ENCODE measurements at places on chromosomes 3 and 15. TPM values are rescaled to one million over a fixed set of nuclear protein-coding genes. Genes with fewer than 3 reads are reported as not detected.
A peak's percentile ranks its signal among the peaks of the same experiment; 100 is the strongest.

- DNase-seq, result no peak
- H3K4me3 ChIP-seq, result no peak overlapping the region
- no peaks in the 10 kb centered on the region for H3K27me3 ChIP-seq
Measured at GRCh38 chr3:45991341-45991740, 4.3 kb downstream of the FYCO1 start.

DNA sequence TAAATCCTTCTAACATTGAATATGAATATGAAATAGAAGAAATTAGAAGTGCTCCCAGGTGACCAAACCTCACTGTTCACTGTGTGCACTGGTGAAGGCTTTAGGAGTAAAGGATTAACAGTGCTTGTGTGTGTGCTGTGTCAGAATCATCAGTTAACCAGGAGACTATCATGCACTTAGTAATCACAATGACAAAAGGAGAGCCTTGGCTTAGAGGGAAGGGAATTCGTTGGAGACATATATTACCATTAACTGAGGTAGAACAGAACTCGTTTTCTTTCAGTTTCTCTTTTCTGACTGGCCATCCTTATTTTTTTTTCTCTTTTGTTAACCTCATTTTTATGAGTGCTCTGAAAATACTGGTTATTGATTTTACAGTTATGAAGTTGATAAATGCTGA is 213.3 kb upstream of the GBE1 start:
- no peaks in the 10 kb centered on the region for H3K36me3 ChIP-seq
- no peaks in the 10 kb centered on the region for H3K4me1 ChIP-seq
- no peak overlapping the region for H3K4me3 ChIP-seq
- DNase-seq, result no peak
- no peaks in the 10 kb centered on the region for H3K27me3 ChIP-seq

- DNase-seq, result no peak
- H3K4me1 ChIP-seq, result no peaks in the 10 kb centered on the region
- no peak overlapping the region for H3K4me3 ChIP-seq
- H3K27me3 ChIP-seq, result no peaks in the 10 kb centered on the region
Measured at GRCh38 chr3:98573181-98573728, 20.2 kb downstream of the CPOX start.

- no peaks in the 10 kb centered on the region for H3K27me3 ChIP-seq
- no peak for DNase-seq
- no peak overlapping the region for H3K4me3 ChIP-seq
- H3K4me1 ChIP-seq, result no peaks in the 10 kb centered on the region
- no peak overlapping the region for H3K27ac ChIP-seq
Measured at GRCh38 chr15:80577552-80578205, 117.4 kb upstream of the ABHD17C start.

- DNase-seq, result no peak
- no peak overlapping the region for H3K4me3 ChIP-seq
- no peaks in the 10 kb centered on the region for H3K36me3 ChIP-seq
- no peaks in the 10 kb centered on the region for H3K4me1 ChIP-seq
- no peak overlapping the region for H3K27ac ChIP-seq
Measured at GRCh38 chr3:176505878-176506621, 691.2 kb downstream of the TBL1XR1 start.

The NTRK3 gene
- total RNA-seq, result 4.5 TPM

DNA sequence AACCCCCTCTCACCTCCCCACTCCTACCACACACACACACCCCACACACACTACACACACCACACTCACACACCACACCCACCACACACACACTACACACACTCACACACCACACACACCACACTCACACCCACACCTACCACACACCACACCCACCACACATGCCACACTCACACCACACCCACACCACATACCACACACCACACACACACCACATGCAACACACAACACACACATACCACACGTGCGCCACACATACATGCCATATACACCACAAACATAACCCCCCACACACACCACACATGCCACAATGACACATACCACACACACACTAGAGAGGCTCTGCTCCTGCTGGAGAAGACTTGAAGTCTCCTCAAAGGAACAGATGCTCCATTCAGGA is 5.9 kb upstream of the ITPKA start:
- no peak overlapping the region for H3K4me3 ChIP-seq
- no peak overlapping the region for H3K27ac ChIP-seq
- no peaks in the 10 kb centered on the region for H3K4me1 ChIP-seq
- H3K27me3 ChIP-seq, result no peaks in the 10 kb centered on the region

The IGF2BP2 gene
- total RNA-seq, result 11.0 TPM

GRCh38 chr3:155462672-155463071 is 169.2 kb upstream of the STRIT1 start:
- no peaks in the 10 kb centered on the region for H3K36me3 ChIP-seq
- H3K4me1 ChIP-seq, result no peaks in the 10 kb centered on the region
- H3K4me3 ChIP-seq, result no peak overlapping the region
- H3K27ac ChIP-seq, result no peak overlapping the region
- DNase-seq, result no peak
- no peaks in the 10 kb centered on the region for H3K27me3 ChIP-seq

The FAM3D gene
- total RNA-seq, result not detected

DNA sequence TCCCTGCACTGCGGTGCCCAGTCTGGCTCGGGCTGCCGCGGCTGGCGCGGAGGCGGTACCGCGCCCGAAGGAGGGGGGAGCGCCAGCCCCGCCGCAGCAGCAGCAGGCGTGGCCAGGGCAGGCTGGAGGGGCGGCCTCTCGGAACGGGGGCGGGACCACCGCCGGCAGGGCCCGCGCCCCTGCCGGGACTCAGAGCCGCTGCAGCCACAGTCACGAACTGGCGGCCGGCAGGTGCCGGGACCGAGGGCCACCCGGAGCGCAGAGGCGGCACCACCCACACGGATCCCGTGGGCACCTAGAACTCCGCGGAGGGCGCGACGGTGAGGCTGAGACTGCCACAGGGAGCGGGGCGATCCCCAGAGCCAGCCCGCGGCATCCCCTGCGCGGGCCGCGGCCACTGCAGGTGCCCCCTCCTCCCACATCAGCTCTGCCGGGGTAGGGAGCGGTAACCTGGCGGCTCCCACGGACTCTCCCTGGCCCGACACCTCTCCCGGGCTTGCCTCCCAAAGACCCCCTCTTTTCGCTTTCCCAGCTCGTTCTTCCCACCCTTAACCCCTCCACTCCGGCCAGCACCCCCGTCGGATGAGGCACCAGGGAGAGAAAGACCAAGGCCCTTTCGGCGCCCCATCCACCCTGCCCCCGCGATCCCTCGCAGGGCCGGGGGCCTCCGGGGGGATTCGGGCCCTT is at the start of gene VWA5B2:
VWA5B2 (plus strand) TSS at position 192 of the 687 bp plus-strand sequence. CDS start 944 bp downstream, outside the sequence.
- peaks cover 22% of the 10 kb centered on the region for H3K27me3 ChIP-seq
- no peak for DNase-seq
- peak within 1 kb of the TSS; percentile 52 for H3K4me3 ChIP-seq
- peaks cover 24% of the 10 kb centered on the region for H3K4me1 ChIP-seq

The APOD gene
- total RNA-seq, result 79.6 TPM

DNA sequence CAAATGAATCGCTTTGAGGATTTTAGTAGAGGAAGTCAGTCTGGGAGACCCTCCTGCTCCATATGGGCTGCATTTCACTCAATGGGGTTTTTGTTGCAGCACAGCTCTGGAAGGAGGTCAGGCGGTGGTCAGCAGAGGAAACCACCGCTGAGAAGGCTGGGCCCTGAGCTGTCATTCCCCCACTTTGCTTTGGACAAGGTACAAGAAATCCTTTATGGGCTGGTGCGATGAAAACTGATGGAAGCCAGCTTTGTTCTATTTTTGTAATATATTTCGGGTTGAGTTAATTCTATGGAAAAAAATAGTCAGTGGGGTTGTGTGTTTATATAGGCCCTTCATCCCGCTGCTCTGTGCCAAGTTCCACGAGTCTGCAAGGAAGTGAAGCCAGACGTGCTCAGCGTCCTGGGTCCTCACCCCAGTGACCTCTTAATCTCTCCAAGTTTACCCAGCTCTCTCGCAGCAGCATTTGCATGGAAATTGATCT is 157.1 kb upstream of the TMC3 start:
- H3K36me3 ChIP-seq, result no peaks in the 10 kb centered on the region
- no peaks in the 10 kb centered on the region for H3K27me3 ChIP-seq
- DNase-seq, result no peak
- H3K4me1 ChIP-seq, result peaks cover 6% of the 10 kb centered on the region

- no peak for DNase-seq
- no peak overlapping the region for H3K27ac ChIP-seq
- H3K27me3 ChIP-seq, result no peaks in the 10 kb centered on the region
Measured at GRCh38 chr3:162141272-162141791, 644.7 kb downstream of the OTOL1 start.

DNA sequence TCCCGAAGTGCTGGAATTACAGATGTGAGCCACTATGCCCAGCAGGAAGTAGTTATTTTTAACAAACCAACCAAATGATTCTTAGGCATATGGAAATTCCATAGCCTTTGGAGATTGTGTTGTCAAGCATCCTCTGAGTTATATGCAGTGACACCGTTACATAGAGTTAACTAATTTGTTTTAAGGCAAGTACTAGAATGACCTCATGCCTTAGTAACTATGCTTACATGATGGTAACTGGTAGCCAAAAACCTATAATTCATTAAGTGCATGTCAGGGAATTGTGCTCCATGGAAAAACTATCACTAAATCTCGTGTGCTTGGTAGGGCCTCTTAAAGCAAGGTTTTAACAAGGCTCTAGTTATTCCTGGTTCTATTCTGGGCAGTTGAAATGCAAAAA is 392.8 kb downstream of the TUSC7 start:
- no peak overlapping the region for H3K4me3 ChIP-seq
- H3K27me3 ChIP-seq, result no peaks in the 10 kb centered on the region
- no peaks in the 10 kb centered on the region for H3K4me1 ChIP-seq

- DNase-seq, result no peak
- H3K27me3 ChIP-seq, result no peaks in the 10 kb centered on the region
Measured at GRCh38 chr15:49066372-49066771, 20.1 kb upstream of the SECISBP2L start.

GRCh38 chr3:69174871-69175737 is 52.7 kb upstream of the LMOD3 start:
- no peaks in the 10 kb centered on the region for H3K4me1 ChIP-seq
- DNase-seq, result no peak
- H3K27ac ChIP-seq, result no peak overlapping the region
- H3K36me3 ChIP-seq, result peaks cover 13% of the 10 kb centered on the region
- H3K4me3 ChIP-seq, result no peak overlapping the region

DNA sequence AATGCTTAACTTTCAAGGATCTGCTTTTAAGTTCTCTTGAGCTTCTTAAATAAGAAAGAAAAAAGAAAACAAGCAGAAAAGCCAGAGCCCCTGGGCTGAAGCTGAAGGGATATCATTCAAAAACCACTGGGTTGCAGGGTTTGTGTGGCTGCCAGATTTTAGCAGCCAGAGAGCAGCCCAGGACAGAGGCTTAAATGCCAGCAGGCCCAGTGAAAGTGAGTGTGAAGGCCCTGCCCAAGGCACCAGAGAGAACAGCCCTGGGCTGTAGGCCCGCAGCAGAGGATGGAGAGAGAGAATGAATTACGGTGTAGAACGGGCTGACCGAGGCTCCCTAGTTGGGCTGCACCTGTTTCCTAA is 106.3 kb upstream of the BOC start:
- no peak overlapping the region for H3K4me3 ChIP-seq
- DNase-seq, result no peak
- H3K4me1 ChIP-seq, result no peaks in the 10 kb centered on the region
- H3K27ac ChIP-seq, result no peak overlapping the region

The SERPINI1 gene
- 3.8 TPM for total RNA-seq

DNA sequence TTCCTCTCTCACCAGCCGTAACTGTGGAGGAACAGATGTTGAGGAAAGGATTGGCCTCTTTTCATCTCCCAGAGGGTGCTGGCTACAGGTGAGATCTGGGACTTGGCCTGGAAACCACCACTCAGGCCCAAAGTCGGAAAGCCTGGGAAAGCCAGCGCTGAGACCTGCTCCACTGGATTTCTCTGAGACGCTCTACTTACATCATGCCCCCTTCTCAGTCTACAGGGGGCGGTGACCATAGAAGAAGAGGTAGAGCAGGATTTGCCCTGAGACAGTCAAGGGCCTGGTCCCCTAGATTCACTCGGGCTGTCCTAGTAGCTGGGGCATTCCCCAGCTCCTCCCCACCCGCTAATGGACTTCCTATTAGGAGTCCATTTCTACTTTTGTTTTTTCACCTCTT is 80.9 kb downstream of the C3orf38 start:
- no peaks in the 10 kb centered on the region for H3K36me3 ChIP-seq
- H3K27ac ChIP-seq, result no peak overlapping the region
- H3K4me1 ChIP-seq, result no peaks in the 10 kb centered on the region

The ARHGAP31 gene
- total RNA-seq, result 33.1 TPM
